ENCODE measurements at places on chromosomes 1 and 21.

DNA sequence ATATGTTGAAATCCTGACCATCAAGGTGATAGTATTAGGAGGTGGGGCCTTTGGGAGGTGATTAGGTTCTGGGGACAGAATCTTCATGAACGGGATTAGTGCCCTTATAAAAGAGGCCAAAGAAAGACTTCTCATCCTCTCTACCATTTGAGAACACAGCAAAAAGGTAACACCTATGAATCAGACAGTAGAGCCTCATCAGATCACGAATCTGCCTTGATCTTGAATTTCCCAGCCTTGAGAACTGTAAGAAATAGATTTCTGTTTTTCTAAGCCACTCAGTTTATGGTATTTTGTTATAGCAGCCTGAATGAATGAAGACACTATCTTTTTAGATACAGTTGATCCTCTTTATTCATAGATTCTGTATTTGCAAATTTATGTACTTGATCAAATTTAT is 206.9 kb upstream of the EDN2 start:
- DNase-seq, result no peak

GRCh38 chr1:33842348-33842747 is 21.5 kb upstream of the HMGB4 start:
- no peak for DNase-seq

DNA sequence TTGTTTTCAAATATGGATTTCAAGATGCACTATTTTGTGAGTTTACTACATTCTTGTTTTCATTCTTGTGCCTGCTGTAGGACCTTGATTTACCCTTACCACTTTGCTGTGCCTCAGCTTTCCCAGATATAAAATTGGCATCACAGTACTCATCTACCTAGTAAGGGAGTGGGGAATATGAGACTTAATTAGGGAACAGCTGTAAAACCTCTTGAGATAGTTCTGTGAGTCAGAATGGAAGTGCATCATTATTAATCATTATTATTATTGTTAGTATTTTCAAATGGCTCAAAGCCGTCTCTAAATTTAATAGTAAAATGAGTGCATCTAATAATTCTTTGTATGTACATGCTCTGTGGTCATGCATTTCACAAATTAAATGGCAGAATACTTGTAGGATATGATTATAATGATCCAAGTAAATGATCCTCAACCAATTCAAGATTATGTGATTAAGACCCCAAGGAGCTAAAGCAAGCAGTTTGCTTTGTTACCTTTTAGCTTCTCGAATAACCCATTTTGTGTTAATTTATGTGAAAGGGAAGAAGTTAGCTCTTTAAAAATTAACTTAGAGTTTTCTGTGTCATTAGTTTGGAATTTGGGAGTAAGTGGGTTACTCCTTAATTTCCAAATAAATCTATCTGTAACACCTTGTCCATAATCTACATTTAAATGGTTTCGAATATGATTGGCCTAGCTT is 155.4 kb downstream of the NFIA start:
- no peak for DNase-seq

DNA sequence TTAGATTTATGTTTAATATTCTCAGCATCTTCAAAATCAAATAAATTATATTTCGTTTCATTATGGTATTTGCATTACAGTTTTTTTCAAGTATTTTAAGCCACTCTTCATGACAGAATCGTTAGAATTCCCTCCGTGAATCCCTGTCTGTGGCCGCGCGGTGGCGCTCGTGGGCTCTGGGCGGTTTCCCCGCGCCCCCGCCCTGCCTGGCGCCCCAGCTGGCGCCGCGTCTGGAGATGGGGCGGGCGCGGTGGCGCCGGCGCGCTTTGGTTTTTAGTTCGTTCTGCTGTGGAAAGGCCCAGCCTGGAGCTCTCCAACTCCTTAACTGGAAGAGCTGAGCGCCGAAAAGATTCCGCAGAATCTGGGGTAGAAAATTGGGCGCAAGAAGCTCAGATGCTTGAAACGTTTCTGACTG is 25.7 kb downstream of the PRMT2 start:
- no peak for DNase-seq

GRCh38 chr1:33255347-33256220 is 708 bp upstream of the ZNF362 start:
- DNase-seq, result peak; percentile 35

DNA sequence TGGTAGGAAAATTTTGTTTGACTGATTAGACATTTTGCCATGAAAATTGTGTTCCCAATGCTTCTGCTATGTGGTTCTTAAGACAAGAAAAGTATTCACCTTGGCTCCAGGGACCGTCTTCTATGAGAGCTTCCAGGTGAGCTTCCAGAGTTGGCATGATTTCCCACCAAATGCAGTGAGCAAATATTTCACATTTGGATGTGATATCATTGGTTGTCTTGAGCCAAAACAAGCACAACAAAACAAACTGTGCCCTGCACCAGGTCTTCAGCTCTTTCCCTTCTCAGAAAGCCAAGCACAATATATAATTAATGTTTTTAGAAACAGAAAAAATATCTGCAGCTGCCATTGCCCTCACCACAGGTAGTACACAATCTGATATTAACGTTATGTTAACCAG is 1009.0 kb downstream of the PLA2G4A start:
- no peak for DNase-seq

DNA sequence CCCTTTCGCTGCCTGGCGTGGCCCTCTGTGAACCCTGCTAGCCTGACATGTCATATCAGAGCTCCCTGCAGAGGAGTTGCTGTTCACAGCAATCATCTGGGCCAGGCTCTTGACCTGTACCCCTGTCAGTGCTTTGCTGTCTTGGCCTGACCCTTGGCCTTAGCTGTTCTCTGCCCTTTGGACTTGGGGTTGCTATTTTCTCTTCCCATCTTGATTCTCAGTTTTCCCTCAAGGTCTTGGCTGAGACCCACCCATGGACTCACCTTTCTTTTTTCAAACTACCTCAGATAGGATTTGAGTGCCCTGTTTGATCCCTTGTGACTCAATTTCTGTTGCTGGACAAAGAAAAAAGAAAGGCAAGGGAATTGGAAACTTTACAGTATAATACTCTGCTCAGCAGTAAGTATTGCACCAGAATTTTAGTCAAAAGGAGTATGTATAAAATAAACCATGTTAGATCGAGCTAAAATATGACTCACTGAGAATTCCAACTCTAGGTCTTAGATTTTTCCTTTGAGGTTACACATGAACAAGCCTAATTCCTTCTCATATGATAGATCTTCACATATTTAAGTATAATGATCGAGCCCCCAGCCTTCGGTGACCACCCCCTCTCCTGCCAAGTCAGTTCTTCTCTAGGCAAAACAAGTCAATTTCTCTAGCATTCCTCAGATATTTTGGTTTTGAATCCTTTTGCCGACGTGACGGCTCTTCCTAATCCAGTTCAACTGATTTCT is 110.5 kb downstream of the NGF start:
- no peak for DNase-seq

DNA sequence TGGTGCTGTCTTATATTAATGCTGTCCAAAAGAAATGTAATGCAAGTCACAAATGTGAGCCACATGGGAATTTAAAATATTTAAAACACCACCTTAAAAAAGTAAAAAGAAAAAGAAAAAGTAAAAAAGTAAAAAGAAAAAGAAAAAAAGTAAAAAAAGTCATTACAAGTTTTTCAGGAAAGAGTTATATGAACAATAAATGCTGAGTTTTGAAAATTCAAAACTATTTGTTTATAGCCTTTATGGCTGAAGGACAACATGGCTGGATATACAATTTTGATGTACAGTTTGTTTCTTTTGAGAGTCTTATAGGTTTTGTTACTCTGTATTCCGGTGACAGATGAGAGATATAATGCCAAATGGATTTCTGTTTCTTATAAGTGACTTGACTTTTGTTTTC is 29.1 kb downstream of the GPR88 start:
- no peak for DNase-seq

DNA sequence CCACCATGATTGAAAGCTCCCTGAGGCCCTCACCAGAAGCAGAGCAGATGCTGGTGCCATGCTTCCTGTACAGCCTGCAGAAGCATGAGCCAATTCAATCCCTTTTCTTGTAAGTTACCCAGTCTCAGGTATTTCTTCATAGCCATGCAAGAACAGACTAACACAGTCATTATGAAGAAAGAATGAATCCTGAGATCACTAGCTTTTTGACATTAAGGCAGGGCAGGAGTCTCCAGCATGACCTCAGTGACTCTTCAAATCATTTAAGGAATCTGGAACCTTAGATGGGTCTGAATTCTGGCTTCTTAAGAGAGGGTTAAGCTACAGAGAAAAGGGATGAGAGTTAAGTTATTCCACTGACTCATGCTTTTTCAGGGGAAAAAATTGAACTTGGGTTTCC is 79.0 kb downstream of the PTPN14 start:
- no peak for DNase-seq

GRCh38 chr1:34627465-34628240 is 127.2 kb upstream of the GJB5 start:
- no peak for DNase-seq

- no peak for DNase-seq
Measured at GRCh38 chr1:153348511-153349362, at the start of gene PGLYRP4. Gene PGLYRP4, minus strand, starts transcription at chr1:153348841. Its CDS starts 909 bp downstream, at chr1:153347932.

- no peak for DNase-seq
Measured at GRCh38 chr1:178633056-178633455, 92.0 kb upstream of the RALGPS2 start.

DNA sequence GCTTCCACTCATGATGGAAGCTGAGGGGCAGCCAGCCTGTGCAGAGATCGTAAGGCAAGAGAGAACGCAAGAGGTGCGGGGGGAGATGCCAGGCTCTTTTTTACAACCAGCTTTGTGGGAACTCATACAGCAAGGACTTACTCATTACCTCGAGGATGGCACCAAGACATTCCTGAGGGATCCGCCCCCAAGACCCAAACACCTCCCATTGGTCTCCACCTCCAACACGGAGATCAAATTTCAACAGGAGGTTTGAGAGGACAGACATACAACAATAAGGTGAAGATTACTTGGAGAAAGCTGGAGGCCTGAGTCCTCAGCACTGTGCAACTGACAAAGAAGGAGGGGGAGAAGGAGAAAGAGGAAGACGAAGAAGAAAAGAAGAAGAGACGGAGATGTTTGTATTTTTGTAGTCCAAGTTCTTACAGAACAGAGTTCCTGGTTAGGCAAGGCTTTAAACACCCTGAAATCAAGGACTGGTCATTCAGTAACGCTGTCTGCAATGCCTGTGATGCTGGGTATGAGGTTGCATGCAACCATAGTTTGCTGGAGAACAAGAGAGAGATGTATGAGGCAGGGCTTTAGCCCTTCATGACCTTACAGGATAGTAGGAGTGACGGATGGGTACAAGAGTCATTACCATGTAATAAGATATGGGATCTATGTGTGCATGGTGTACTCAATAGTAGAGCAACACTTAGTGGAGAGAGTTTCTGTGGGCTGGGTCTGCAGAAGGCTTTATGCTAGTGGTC is 19.7 kb upstream of the GALNT2 start:
- no peak for DNase-seq

DNA sequence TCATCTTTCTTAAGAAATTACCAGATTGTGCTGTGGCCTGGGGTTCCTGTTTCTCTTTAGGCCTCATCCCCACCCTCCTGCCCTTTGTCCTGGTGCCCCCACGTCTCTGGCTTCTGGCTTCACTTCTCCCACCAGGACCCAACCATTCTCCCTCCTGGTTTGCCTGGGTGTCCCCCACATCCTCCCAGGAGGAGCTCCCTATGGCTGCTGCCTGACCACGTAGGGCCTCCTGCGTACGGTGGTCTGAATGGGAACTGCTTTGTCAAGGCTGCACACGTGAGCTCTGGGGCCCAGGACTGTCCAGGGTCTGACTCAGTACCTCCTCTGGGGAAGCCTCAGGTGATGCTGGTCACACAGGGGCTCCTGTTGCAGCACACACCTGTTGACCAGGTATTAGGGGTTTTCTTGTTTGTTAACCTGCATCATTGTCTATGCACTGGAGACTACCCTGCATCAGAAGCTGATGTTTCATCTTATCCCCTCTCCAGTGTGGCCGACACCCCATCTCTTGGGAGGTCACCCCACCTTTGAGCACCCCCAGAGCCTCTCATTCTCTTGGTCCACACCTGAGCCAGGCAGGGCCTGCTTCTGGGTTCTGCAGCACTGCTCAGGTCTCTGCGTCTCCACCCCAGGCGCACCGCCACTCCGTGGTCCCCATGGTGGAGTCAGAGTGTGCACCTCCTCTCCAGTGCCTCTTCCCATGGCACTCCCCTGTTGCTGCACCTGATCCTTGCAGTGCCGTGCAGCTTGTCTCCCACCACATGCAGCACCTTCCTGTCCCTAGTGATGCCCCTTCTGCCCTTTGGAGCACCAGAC is 65.8 kb downstream of the S100B start:
- no peak for DNase-seq

DNA sequence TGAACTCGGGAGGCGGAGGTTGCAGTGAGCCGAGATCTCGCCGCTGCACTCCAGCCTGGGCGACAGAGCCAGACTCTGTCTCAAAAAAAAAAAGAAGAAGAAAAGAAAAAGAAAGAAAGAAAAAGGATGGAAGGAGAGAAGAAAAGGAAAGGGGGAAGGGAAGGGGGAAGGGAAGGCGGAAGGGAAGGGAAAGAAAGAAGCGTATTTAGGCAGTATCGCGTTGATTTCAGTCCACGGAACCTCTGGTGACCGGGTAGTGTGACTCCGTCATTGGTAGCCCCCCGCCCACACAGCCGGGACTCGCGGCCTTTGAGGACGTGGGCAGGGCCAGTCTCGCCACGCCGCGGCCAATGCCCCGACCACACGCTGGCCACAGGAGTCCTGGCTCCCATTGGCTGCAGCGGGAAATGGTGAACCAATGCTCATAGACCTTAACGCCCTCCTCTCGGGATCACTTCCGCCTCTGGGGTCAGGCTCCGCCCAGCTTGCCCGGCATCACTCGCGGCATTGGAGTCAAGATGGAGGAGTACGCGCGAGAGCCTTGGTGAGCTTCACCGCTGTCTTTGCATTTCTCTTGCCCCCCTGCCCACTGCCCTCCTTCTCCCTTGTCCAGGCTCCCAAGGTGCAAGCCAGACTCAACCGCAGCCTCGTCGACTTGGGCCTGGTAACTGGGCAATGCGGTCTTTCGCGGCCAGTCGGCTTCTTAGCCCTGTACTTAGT is at the start of gene TIMM17A:
Gene TIMM17A (plus strand): TSS at position 495 of the 720 bp plus-strand sequence. CDS start 24 bp downstream, at position 519.
- peak; percentile 96 for DNase-seq

GRCh38 chr1:85898861-85899260 is 190.6 kb upstream of the ZNHIT6 start:
- no peak for DNase-seq

GRCh38 chr1:171664976-171665375 is 12.5 kb upstream of the MYOC start:
- no peak for DNase-seq

DNA sequence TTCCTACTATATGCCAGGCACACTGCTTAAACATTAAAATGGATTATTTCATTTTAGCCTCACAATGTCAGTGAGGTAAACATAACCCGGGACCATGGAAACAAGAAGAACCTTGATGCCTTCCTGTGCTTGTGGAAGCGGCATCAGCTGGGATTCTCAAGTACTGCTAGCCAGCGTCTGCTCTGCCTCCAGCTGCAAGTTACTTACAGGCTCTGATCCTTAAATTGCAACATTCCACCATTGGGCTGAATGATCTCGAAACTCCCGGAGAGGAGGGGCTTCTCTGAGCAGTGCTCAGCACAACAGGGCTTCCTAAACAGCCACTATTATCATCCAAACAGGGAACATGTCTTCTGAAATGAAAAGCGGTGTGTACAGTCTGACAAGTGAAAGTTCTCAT is 6.7 kb upstream of the MAN1C1 start:
- peak; percentile 29 for DNase-seq

- no peak for DNase-seq
Measured at GRCh38 chr1:245388687-245389086, 233.9 kb downstream of the KIF26B start.
